ENCODE measurements at places on chromosomes 5 and 9.

- DNase-seq, result no peak
Observed at GRCh38 chr9:962023-962422, 14.4 kb upstream of the DMRT3 start.

- DNase-seq, result no peak
Observed at GRCh38 chr5:61744690-61745619, 412.9 kb downstream of the ZSWIM6 start.

- DNase-seq, result peak; percentile 73
Observed at GRCh38 chr5:76273206-76273885, 129.7 kb upstream of the IQGAP2 start.

DNA sequence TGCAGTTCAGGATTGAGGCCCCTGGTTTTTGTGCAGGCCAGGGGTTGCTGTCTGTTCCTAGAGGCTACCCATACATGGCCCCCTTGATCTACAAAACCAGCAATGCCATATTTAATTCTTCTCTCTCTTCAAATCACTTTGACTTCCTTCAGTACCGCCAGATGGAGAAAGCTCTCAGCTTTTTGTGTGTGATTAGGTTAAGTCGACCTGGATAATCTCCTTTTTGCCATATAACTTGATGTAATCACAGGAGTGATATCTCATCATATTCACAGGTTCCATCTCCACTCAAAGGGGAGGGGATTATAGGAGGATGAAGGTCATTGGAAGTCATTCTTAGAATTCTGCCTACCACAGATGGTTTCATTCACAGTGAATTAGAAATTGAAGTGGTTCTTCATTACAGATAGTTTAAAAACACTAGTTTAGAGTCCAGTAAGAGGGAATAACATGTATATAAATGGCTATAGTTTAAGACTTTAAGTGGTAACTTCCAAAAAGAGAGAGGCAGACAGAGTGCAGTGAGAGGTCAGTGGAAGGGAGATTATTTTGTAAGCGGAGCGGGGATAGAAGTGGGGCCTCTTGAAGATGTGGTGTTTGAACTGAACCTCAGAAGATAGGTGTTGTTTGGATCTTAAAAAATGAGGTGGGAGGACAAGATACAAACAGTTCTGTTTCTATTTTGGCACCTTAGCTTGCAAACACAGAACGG, 85.9 kb downstream of the GALNT10 start:
- no peak for DNase-seq

DNA sequence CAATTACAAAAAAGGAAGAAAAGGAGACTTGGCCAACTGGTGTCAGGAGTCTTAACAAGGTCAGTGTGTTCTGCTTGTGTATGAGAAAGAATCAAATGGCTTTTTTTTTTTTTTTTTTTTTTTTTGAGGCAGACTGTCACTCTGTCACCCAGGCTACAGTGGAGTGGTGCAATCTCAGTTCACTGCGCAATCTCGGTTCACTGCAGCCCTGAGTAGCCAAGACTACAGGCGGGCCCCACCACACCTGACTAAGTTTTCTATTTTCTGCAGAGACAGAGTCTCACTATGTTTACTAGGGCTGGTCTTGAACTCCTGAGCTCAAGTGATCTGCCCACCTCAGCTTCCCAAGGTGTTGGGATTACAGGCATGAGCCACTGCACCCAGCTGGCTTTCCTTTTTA, 3.1 kb upstream of the IL7R start:
- peak; percentile 79 for DNase-seq

- DNase-seq, result no peak
Observed at GRCh38 chr5:56585999-56586691, 229.2 kb upstream of the MAP3K1 start.

GRCh38 chr5:109161914-109162683, 247.7 kb downstream of the PJA2 start:
- DNase-seq, result peak; percentile 45

Measured in inflammatory macrophage treated with lipopolysaccharide for 1 hour (primary cell).